Activated CD8-positive, alpha-beta memory T cell treated with anti-CD3 and anti-CD28 coated beads, Interleukin-2, amount 10 ng/mL, durations not matched to agents 7 days and 5 days (primary cell): ENCODE measurements at places on chromosomes 3 and 15. TPM values are rescaled to one million over a fixed set of nuclear protein-coding genes. Genes with fewer than 3 reads are reported as not detected.

LSAMP gene
- total RNA-seq: not detected

MESD gene
- 27.8 TPM for total RNA-seq

SCAANT1 gene
- not detected for total RNA-seq

ALPK3 gene
- 0.23 TPM for total RNA-seq

MASP1 gene
- total RNA-seq: not detected

ECE2 gene
- not detected for total RNA-seq

RBP2 gene
- not detected for total RNA-seq

COL6A5 gene
- not detected for total RNA-seq

GRCh38 chr3:7874116-7874515 lies 627.5 kb upstream of the LMCD1 start:
- no peak overlapping the region for H3K27ac ChIP-seq
- DNase-seq: no peak
- H3K36me3 ChIP-seq: no peaks in the 10 kb centered on the region
- H3K4me3 ChIP-seq: no peak overlapping the region

- H3K27me3 ChIP-seq: no peaks in the 10 kb centered on the region
- no peak overlapping the region for H3K4me3 ChIP-seq
- peaks cover 7% of the 10 kb centered on the region for H3K36me3 ChIP-seq
- peak overlapping the region; percentile 48 for H3K27ac ChIP-seq
Measured at GRCh38 chr15:25784876-25785640, 78.1 kb downstream of the ATP10A start.

- H3K27ac ChIP-seq: no peak overlapping the region
- H3K36me3 ChIP-seq: peaks cover 2% of the 10 kb centered on the region
- H3K4me1 ChIP-seq: no peaks in the 10 kb centered on the region
- no peak overlapping the region for H3K4me3 ChIP-seq
- no peak for DNase-seq
Measured at GRCh38 chr3:177893331-177893730, 642.9 kb upstream of the KCNMB2 start.

DNA sequence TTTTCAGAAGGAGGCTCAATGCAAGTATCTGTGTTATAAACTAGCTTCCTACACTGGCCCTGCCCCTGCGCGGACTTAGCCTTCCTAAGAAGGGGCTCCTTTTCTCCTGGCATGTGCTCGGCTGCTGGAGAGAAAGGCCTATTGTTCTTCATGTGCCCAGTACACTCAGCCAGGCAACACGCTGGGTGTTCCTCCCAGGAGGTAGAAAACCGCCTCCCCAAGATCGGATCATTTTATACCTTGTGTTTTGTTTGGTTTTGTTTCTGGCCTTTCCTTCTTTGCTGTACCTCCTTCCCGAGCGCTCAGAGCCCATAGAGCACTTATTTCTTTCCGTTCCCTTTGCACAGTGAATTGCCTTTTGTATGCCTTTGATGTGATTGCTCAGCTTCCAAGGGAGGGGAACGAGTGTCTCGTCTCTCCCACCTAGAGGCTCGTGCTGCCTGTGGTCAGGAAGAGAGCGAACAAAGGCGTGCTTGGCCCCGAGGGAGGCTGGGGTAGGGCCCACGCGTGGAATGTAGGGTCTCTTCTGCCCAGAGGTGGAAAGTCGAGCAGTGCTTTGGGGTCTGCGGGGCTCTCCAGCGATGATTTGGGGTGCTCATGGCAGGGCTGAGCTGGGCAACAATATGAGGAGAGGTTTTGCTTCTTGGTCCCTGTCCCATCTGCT lies 30.0 kb downstream of the CCNL1 start:
- DNase-seq: no peak
- no peaks in the 10 kb centered on the region for H3K27me3 ChIP-seq
- H3K27ac ChIP-seq: peak overlapping the region; percentile 96
- peaks cover 78% of the 10 kb centered on the region for H3K4me1 ChIP-seq
- H3K4me3 ChIP-seq: peak overlapping the region; percentile 59

GRCh38 chr3:66615643-66616301 lies 115.0 kb upstream of the LRIG1 start:
- no peak overlapping the region for H3K4me3 ChIP-seq
- DNase-seq: no peak
- H3K4me1 ChIP-seq: no peaks in the 10 kb centered on the region
- H3K27ac ChIP-seq: no peak overlapping the region

DNA sequence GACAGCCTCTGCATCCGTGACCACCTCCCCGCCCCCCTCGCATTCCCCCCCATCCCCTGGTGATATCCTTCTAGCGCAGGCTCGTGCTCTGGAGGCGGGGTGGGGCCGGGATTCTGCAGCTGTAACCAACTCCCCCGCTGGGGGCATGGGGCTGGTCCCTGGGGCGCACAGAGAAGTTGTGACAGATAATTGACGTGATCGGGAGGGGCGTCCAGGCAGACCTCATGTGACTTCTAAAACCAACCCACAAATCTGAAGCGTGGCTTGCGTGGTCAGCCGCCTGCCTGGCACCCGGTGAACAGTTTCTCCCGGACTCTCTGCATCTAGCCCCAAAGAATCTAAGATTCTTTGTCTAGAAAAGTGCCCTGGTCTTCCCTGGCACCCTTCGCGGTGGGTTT lies 100.6 kb upstream of the IGF1R start:
- H3K36me3 ChIP-seq: no peaks in the 10 kb centered on the region
- peak overlapping the region; percentile 54 for H3K4me3 ChIP-seq
- no peak for DNase-seq
- H3K27me3 ChIP-seq: peaks cover 33% of the 10 kb centered on the region

- H3K4me1 ChIP-seq: peaks cover 7% of the 10 kb centered on the region
- H3K4me3 ChIP-seq: no peak overlapping the region
- no peaks in the 10 kb centered on the region for H3K36me3 ChIP-seq
- no peak overlapping the region for H3K27ac ChIP-seq
Measured at GRCh38 chr3:183217548-183218332, 35.3 kb upstream of the B3GNT5 start.

GRCh38 chr3:13229273-13229949 lies 156.2 kb upstream of the IQSEC1 start:
- no peaks in the 10 kb centered on the region for H3K36me3 ChIP-seq
- DNase-seq: peak; percentile 60
- peaks cover 22% of the 10 kb centered on the region for H3K27me3 ChIP-seq

DNA sequence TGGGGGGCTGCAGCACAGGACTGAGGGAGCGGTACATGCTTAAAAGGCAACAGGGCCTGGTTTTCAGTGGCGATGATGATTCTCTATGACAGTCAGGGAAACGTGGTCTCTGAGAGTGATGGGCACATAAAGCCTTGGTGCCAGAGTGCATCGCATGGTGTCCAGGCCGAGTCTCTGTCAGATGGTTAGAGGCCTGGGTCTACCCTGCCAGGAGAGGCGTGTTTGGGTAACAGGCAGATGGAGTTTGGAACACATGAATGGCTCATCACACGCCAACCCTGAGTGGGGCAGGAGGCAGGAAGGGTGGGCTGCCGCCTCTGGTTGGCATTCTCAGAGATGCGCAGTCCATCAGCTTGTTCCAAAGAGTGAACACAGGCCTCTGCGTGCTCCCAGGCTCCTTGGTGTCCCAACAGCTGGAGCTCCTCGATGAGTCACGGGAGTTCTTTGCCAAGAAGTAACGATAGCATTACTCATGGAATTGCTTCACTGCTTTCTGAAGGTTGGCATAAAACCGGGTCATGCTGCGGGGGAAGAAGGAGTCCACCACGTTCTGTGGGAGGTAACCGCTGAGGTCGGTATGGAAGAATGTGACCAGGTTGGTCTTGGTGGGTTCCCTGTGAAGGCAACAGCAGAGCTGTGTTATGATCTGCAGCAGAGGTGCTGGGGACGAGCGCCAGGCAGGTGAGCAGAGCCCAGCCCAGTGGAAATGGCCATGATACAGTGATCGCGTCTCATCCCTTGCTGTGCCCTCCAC lies 11.0 kb downstream of the STARD5 start:
- no peaks in the 10 kb centered on the region for H3K27me3 ChIP-seq
- H3K36me3 ChIP-seq: peaks cover 55% of the 10 kb centered on the region
- no peak overlapping the region for H3K27ac ChIP-seq

GRCh38 chr3:70885636-70886035 lies 573.2 kb upstream of the MDFIC2 start:
- DNase-seq: no peak
- peaks cover 2% of the 10 kb centered on the region for H3K27me3 ChIP-seq
- no peak overlapping the region for H3K4me3 ChIP-seq
- no peak overlapping the region for H3K27ac ChIP-seq

DNA sequence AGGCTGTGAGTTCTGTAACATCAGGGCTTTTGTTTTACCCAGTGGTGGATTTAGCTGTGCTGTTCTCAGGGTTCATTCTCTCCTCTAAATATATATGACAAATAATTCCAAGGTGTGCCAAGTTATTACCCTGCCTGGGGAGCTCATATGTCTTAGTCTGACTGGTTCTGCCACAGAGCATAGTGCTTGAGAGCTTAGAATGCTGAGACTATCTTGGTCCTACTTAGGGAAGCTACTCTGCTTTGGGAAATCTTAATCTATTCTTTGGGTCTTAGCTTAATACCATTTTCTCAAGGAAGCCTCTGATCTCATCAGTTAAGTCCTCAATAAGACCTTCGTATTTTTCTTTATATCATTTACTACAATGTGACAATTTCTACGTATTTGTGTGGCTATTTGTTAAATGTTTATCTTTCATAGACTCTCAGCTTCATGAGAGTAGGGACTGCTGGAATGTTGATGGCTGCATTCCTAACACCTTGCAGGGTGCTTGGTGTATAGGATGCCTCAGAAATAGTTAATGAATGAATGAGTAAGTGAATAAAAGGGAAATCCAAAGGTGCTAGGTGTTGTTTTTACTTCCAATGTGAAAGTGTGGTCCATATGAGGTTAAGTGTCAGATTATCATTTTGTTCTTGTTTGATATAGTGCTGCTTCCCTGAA lies 1.8 kb downstream of the OTOL1 start:
- no peaks in the 10 kb centered on the region for H3K4me1 ChIP-seq
- no peak for DNase-seq
- H3K4me3 ChIP-seq: no peak overlapping the region
- no peak overlapping the region for H3K27ac ChIP-seq
- no peaks in the 10 kb centered on the region for H3K36me3 ChIP-seq

GRCh38 chr15:71385026-71385425 lies 269.8 kb downstream of the THSD4 start:
- H3K36me3 ChIP-seq: no peaks in the 10 kb centered on the region
- H3K27me3 ChIP-seq: peaks cover 26% of the 10 kb centered on the region
- no peak for DNase-seq
- peaks cover 8% of the 10 kb centered on the region for H3K4me1 ChIP-seq
- H3K27ac ChIP-seq: no peak overlapping the region

- H3K36me3 ChIP-seq: no peaks in the 10 kb centered on the region
- H3K4me3 ChIP-seq: no peak overlapping the region
- peaks cover 66% of the 10 kb centered on the region for H3K27me3 ChIP-seq
- H3K27ac ChIP-seq: no peak overlapping the region
- DNase-seq: no peak
Measured at GRCh38 chr15:78621810-78622402, 1.1 kb upstream of the CHRNA3 start.

DNA sequence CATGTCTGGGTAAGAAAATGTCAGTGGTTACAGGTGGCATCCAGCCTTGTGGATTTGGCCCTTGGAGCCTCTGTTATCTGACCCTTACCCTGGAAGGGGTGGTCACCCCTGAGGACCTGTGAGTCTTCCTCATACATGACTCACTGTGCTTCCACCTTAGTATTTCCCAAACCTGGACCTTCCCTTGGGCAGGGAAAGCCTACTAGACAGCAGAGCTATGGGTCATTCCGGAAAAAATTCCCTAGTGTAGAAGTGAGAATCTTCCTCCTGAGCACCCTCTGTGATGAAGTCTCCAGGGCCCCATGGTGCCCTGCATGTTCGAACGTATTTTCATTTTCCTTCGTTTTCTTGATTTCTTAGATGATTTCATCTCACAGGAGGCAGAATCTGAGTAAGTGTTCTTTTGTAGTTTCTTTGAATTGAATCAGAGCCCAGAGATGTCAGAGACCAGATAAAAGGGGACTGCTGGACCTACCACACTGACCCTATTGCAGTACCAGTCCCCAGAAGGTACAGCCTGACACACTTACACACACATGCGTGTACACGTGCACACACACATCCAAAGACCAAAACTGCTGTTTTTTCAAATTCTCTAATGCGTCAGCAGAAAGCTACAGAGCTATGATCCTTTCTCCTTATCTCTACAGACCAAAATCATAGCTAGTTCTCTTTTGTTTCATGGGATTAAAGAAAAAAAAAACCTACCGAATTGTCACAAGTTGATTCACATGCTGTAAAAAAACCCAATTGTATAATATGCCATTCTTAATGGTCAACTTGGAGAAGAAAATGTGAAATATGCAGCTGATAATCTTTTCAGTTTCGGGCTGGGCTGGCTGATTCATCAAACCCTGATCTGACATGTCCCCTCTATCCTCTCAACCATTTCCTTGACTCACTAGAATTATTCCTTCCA lies 50.5 kb upstream of the ARHGEF3 start:
- H3K36me3 ChIP-seq: peaks cover 19% of the 10 kb centered on the region
- H3K4me3 ChIP-seq: no peak overlapping the region
- H3K27ac ChIP-seq: no peak overlapping the region
- peaks cover 18% of the 10 kb centered on the region for H3K4me1 ChIP-seq

DNA sequence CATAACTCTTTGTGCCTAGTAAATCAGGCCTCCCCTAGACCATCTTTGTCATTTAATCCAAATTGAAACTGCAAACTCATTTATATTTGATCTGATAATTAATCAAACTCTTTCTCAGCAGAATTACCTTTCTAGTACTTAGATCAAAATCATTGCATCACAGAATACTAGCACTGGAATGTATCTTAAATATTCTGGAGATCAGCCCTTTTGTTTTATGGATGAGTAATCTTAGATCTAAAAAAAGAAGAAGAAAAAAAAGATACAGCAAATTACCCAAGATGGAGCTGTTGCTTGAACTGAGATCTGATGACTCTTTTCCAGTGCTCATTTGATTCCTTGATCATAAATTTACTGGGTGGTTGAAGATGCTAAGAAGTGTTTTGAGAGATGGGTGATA lies 47.9 kb downstream of the NAALADL2 start:
- H3K36me3 ChIP-seq: no peaks in the 10 kb centered on the region
- H3K27me3 ChIP-seq: no peaks in the 10 kb centered on the region
- DNase-seq: no peak
- H3K4me3 ChIP-seq: no peak overlapping the region
- H3K4me1 ChIP-seq: no peaks in the 10 kb centered on the region

DNA sequence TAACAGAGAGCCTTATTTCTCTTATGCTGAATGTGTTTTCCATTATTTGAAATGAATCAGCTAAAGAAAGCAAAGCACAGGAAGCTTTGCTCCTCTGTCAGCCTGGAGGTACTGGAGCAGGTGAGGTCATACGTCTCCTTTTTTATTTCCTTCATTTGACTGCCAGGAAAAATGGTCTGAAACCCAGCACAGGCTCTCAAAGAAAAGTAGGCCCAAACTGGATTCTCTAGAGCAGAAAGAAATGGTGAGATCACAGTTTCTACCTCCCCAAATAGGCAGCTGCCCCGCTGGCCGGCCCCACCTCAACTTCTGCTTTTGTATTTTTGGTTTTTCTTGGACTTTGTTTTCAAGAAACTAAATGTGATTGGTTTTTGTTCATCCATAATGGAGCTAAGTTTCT lies 95.1 kb downstream of the RPL39L start:
- H3K27ac ChIP-seq: peak overlapping the region; percentile 70
- DNase-seq: no peak
- H3K4me3 ChIP-seq: peak overlapping the region; percentile 56
- peaks cover 82% of the 10 kb centered on the region for H3K36me3 ChIP-seq
- no peaks in the 10 kb centered on the region for H3K27me3 ChIP-seq

- peaks cover 5% of the 10 kb centered on the region for H3K27me3 ChIP-seq
- H3K36me3 ChIP-seq: no peaks in the 10 kb centered on the region
- H3K4me3 ChIP-seq: no peak overlapping the region
- no peak for DNase-seq
- no peak overlapping the region for H3K27ac ChIP-seq
Measured at GRCh38 chr3:123658852-123659206, 74.0 kb upstream of the HACD2 start.
